ENCODE measurements at places on chromosomes 4 and X. TPM values are rescaled to one million over a fixed set of nuclear protein-coding genes. Genes with fewer than 3 reads are reported as not detected.

- DNase-seq = no peak
Measured at GRCh38 chrX:19556202-19556601, 40.9 kb upstream of the MAP3K15 start.

DNA sequence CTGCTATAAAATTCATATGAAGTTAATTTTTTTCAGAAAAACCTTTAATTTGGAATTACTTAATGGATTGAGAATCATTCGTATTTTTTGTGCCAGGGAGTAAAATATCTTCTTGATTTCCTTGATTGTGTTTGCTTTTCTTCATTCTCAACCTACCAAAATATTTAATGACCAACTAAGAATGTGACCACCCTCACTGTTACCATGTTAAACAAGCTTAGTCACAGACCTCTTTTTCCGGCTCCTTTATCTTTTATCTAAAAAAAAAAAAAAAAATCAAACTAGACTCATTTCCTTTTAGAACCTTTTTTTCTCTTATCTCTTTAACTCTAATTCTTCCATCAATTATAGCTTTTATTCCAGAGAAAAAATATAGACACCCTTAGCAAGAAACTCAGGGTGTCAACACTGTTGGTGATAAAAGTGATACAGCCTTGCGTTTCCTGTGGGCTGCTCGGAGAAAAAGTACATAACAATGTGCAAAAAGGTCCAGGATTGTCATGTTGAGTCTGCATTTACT is 20.6 kb upstream of the HPGDS start:
- DNase-seq = no peak

GRCh38 chrX:13985697-13986435 is 43.8 kb downstream of the GEMIN8 start:
- no peak for DNase-seq

GRCh38 chr4:151807220-151807619 is 46.4 kb upstream of the GATB start:
- DNase-seq = no peak

DNA sequence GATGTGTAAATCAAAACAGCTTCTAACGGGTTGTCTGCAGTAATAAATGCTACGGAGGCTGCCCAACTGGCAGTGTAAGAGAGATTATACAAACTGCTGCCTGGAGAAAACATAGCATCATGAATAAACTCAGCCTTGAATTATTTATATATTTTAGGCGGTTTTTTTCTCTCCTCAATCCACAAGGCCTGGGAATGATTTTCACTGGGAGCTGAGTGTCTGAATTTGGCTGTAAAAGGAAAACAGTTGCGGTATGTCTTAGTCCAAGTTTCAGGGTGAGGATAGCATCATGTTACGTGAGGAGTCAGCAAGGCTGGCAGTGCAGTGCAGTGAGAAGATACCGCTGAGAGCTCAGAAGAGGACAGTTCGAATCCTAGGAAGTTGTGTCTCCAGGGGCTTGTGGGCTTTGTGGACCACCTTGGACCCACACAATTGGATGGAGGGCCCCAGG is 291.5 kb upstream of the BOD1L1 start:
- peak; percentile 92 for DNase-seq

Gene HTN3
- polyA plus RNA-seq = not detected

Gene BANK1
- 0.25 TPM for polyA plus RNA-seq

Measured in AG04450 (cell line).